ENCODE measurements at places on chromosomes 4 and X.

DNA sequence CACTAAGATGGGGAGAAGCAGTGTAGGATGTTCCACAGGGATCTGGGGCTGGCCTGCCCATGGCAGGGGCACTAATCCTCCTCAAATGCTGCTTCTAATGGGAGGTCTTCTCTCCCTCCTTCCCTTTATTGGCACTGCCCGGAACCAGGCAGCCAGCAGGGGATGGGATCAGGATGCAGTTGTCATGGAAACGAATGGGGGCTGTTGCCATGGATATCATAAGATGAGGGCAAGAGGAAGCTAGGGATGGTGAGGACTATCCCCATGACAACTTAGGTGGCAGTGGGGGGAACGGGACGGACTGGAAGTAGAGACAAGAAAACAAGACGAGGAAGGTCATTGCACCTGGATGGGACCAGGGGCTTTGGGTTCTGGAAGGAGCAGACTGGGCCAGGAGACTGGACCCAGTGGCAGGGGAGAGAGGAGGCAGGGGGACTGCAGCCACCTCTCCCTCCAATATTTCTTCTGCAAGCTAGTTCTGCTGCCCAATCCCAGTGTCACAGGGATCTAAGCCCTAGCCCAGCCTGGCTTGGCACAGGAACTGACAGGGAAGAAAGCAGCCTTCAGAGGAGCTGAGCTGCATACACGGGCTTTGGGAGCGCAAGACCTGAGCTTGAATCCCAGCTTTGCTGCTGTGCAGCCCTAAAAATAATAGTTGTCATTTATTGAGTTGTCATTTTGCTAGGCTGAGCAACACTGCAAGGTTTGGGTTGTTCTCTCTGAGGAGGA, 19.0 kb downstream of the IQSEC2 start:
- no peak for DNase-seq

DNA sequence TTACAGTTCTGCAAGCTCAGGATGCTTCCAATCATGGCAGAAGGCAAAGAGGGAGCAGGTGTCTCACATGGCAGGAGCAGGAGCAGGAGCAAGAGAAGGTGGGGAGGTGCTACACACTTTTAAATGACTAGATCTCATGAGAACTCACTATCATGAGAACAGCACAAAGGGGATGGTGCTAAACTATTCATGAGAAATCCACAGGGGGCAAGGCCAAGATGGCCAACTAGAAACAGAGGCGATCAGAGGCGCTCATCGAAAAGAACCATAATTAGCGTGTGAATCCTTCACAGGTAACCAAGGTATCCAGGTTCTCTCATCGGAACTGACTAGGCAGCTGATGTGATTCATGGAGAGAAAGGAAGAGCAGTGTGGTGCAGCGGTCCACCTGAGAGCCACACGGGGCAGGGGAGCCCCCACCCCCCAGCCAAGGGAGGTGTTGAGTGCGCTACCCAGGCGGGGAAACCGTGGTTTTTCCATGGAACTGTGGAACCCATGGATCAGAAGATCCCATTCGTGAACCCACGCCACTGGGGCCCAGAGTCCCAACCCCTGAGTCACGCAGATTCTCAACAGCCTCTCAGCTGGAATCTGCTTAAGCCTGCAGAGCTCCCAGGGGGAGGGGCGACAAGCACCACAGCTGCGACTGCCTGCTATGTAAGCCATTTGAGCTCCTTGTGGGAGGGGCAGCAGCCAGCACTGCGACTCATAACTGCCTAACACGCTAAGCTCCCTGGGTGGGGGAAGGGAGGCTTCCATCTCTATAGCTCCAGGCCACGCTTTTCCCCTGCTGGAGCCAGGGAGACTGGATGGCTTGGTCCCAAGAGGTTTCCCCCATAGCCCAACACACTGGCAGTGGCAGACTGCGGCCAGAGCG, 46.7 kb downstream of the FGF16 start:
- DNase-seq: peak; percentile 50

DNA sequence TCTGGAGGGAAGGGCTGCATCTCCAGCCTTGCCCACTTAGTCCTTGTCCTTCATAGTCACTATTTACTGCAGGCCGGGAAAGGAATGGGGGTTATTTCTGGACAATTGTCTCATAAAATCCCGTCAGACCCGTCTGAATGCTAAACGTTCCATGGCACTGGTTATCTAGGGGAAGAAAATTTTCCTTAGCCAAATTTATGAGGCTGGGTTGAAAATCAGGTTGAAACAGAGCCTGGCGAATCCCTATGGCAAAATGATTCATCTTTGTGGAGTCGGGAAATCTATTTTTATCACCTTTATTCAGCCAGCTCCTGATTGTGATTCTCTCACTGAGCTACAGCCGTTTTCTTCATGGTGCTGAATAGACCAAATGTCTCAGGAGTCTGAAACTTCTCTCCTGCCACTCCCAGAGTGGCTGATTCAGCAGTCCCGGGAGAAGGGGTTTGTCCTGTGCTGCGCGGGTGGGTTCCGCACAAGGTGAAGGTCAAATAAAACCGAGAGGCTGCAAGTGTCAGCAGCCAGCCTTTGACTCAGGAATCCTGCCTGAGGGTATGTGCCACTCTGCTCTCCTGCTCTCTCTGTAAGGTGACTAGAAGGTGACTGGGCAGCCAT, 1.0 kb downstream of the LIMCH1 start:
- no peak for DNase-seq

DNA sequence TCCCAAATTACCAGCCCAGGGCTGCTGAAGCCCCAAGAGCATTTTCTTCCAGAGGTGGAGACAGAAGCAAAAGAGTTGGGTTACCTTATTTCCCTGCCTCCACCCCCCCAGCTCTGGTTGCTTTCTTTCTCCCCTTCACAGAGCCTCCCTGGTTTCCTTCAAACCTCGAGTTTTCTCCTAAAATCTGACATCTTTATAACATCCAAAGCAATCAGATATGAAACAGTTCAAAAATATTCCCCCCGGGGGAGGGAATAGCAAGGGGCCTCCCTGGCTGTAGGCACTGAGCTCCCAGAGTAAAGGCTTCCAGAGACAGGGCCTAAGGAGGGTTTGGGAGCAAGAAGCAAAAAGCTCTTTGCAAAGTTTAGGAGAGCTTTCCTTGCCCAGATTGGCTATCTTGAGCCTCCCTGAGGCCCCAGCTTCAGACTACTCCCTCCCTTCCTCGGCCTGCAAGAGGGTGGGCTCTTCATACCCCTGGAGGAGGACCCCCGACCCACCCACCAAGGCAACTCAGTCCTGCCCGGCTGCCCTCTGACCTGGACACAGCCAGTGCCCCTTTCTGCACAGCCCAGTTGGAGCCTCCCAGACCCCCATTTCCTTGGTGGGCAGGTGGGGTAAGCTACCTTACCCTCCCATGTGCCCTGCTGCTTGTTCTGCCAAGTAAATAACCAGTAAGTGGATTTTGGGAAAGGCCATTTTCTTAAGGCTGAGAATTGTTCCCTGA, 7.6 kb downstream of the MAMLD1 start:
- DNase-seq: no peak

- no peak for DNase-seq
Measured at GRCh38 chr4:89625599-89626293, 211.2 kb downstream of the SNCA start.

- no peak for DNase-seq
Measured at GRCh38 chrX:132378281-132378680, 110.6 kb downstream of the MBNL3 start.

DNA sequence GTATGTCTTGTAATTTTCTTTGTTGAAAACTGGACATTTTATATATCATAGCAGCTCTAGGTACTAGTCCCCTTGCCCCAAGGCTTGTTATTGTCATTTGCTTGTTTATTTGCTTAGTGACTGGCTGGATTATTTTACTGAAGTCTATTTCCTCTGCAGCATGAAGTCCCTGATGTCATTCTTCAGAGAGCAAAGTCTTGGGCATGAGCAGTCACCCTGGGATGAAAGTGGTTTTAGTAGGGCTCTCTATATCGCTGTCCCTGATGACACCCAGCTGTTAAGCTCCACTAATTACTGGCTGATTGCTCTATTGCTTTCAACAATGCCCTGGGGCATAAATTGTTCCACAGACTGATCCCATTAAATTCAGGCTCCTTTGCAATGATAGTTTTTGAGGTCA, 113.5 kb upstream of the USP9X start:
- DNase-seq: no peak

DNA sequence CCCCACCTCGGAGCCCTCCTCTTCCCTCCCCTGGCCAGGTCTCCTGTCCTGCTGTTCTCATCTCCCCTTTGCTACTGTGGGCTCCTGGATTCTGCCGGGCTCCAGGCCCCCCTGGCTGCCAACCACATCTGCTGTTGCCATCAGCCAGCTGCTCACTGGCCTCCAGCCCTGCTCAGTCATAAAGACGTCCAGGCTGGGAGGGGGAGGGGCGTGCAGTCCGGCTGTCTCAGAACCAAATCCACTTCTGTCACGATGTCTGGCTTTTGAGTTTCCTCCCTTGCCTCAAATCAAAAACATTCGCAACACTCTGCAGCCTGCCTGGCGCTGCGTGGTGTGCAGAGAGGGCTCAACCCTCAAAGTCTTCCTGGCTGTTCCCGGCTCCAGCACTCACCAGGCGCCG, 7.1 kb downstream of the RASL11B start:
- DNase-seq: peak; percentile 65

DNA sequence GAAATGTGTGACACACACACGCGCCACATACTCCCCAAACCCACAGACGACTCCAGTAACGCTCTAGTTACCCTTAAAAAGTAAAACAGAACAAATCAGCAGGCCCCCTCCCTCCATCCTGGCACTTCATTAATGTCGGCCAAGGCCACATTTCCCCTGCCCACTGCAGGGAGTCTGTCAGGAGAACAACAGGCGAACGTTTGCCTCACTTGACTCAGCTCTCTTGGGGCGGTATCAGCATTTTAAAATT, 671 bp upstream of the FHIP1A start:
- no peak for DNase-seq

DNA sequence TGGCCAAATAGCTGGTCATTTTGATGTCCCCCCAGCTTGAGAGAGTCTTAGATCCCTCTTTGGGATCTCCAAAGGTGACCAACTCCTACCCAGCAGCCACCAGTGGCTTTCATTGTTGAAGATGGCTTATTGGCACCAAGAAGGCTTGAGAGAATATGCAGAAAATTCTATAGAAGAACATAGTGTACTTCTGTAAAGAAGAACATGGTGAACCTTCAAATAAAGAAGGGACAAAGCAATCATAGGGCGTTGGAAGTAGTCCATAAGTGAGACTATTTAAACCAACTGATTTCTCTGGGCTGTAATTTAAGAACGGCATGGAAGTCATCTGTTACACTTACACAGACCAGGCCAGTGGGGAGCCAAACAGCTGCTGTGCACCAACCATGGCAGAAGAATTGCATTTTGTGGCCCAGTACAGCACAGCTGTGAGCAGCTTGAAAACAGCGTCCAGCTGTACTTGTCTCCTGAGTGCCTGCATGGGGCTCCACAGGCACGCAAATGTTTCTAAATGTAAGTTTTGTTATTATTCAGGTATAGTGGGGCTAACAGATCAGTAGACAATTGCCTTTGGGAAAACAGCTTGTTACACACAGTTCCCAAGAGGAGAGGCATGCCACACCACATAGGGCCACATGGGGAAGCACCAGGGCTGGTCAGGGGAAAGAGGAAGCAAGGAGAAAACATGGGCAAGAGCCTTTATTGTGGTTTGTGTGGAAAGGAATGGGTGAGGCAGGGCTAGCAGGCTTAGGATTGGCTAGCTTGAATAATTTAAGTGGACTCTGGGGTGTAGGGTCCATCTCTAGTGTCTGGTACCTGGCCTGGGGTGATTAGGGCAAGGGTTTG, 125.0 kb downstream of the ARHGAP6 start:
- no peak for DNase-seq

GRCh38 chr4:184262901-184263300, 45.2 kb upstream of the ENPP6 start:
- peak; percentile 36 for DNase-seq

DNA sequence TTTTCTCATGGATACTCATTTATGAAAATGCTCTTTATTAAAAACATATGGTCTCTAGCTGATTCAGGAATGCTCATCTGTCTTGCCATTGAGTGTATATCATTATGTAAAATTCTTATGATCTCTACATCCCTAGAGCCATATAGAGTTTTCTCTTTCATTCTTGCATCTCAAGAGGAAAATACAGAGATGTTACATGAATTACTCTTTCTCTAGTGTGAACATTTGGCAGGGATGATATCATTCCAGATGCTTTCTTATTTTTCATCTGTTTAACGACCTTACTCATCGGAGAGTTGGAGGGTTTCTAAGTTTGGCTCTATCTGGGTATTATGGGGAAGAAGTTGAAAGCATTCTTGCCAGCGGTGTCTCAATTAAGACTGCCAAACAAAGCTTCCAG, 202.9 kb upstream of the SLC7A11 start:
- DNase-seq: no peak

GRCh38 chr4:172726001-172726423, 442.6 kb upstream of the GALNT7 start:
- no peak for DNase-seq

DNA sequence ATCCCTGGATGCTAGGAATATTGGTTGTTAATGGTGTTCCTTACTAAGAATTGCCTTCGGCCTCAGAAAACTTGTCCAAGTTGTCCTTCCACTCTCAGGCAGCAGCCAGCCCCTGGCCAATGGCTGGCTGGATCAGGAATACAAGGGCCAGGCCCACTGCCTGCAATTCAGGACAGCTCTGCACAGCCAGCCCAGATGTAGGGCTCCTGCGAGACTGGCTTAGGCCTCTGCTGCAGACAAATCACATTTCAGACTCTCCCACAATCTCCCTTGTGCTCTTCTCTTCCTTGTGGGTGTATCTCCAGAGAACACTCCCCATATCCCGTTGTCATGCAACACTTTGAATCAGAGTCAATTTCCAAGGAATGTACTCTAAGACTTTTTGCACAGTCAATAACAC, 747.6 kb upstream of the FTHL17 start:
- no peak for DNase-seq

GRCh38 chr4:177410566-177410965, 31.7 kb downstream of the AGA start:
- no peak for DNase-seq

- peak; percentile 29 for DNase-seq
Measured at GRCh38 chr4:186149872-186150271, 41.5 kb upstream of the CYP4V2 start.

GRCh38 chr4:71520850-71521249, 182.0 kb downstream of the SLC4A4 start:
- DNase-seq: no peak

DNA sequence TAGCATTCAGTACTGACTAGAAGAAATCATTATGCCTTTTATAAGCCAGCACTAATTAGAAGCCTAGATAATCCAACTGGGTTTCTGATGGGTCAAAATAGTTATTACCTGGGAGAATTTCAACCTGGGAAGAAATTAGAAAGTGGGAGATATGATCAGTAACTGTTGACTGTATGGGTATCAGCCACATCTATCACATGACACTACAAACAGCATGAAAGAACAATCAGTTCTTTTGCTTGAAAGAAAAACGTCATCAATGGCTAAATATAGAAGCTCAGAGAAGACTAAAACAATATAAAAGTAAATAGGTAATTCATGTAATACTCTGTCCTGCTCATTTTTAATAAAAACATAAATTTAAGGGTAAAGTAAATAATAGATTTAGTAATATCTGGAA, 145.1 kb downstream of the CAMK2D start:
- DNase-seq: no peak

DNA sequence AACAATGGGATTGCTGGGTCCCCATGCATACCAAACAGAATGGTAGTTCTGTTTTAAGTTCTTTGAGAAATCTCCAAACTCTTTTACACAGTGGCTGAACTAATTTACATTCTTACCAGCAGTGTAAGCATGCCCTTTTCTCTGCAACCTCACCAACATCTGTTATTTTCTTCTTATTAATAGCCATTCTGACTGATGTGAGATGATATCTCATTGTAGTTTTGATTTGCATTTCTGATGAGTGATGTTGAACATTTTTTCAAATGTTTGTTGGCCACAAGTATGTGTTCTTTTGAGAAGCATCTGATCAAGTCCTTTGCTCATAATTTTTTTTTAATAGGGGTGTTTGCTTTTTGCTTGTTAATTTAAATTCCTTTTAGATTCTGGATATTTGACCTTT, 41.2 kb upstream of the ZMAT1 start:
- no peak for DNase-seq
